Mammary epithelial cell (primary cell): ENCODE measurements at places on chromosomes 6 and 20. TPM values are rescaled to one million over a fixed set of nuclear protein-coding genes. Genes with fewer than 3 reads are reported as not detected.

Gene JPH2
- total RNA-seq: 14.2 TPM

Gene GSTA2
- total RNA-seq: not detected in 2 replicates

DNA sequence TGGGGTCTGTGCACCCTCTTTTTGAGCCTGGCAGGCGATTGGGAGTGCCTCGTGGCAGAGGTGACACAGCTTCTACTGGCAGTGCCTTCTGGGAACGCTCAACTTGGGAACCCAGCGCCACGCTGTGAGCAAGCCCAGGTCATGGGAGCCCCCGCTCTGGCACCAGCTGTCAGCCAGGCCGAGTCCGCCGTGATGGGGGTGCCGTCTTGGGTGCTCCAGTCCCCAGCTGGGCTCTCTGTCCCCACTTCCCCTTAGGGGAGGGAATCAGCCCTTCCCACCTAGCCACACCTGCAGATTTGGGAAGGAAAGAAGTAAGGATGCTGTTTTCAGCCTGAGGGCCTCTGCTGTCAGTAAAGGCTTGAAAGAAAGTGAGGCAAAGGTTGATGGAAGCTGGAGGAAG is 31.0 kb upstream of the NTSR1 start:
- no peak for DNase-seq

- DNase-seq: no peak
Observed at GRCh38 chr6:22550971-22551670, 18.2 kb upstream of the HDGFL1 start.

GRCh38 chr20:3342766-3343165 is 64.7 kb downstream of the DNAAF9 start:
- no peak for DNase-seq

- DNase-seq: no peak
Observed at GRCh38 chr6:168121303-168121665, 42.3 kb upstream of the FRMD1 start.

Gene TMEM151B
- not detected in 2 replicates for total RNA-seq

- DNase-seq: peak; percentile 66
Observed at GRCh38 chr6:63844287-63844686, 208.7 kb downstream of the PHF3 start.

DNA sequence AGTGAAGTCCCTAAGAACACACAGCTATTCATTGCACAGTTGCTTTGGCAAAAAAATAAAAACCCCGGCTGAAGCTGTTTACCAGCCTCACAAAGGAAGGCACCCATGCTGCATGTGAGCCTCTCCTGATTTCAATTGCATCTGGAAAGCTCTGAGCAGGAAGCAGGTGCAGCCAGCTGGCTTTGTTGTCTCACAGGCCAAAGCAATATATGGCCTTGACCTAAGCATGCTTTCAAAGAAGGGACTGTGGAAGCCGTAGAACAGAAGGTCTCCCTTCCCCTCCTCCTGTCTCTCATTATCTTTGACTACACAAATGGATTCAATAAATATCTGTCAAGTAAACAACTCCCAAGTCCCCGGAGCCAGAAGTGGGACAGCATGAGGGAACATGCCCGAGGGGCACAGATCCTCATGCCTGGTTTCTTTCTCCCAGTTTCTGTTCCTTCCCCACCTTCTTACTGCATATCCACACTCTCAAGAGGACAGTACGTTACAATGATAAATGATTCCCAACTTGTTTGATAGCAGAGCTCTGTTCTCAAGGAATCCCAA is 57.2 kb upstream of the PCSK2 start:
- no peak for DNase-seq

- no peak for DNase-seq
Observed at GRCh38 chr6:13038741-13039190, 289.6 kb downstream of the TBC1D7 start.

GRCh38 chr6:111780393-111780792 is 92.9 kb downstream of the FYN start:
- no peak for DNase-seq

- DNase-seq: no peak
Observed at GRCh38 chr6:160790028-160790792, 88.2 kb downstream of the PLG start.

GRCh38 chr6:85544776-85545175 is 48.9 kb downstream of the SNX14 start:
- DNase-seq: no peak

DNA sequence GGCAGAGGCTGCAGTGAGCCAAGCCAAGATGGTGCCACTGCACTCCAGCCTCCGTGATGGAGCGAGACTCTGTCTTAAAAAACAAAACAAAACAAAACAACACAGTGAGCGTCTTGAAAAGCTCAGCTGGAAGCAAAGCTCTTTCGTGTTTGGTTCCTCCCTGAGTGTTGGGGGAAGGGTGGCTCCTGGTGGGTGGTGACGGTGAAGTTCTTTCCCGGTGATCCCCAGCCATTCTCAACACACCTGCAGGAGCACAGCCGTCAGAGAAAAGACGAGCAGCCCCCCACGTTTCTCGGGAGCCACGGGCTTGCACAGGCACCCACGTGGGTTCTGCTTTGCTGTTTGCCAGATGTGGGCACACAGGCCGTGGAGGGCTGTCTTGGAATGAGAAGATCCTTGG is 3.2 kb downstream of the BHLHE23 start:
- DNase-seq: no peak

Gene C20orf141
- total RNA-seq: not detected in 2 replicates

GRCh38 chr6:3612341-3613041 is 139.0 kb downstream of the PXDC1 start:
- peak; percentile 95 for DNase-seq

GRCh38 chr6:169162752-169163407 is 90.8 kb downstream of the THBS2 start:
- DNase-seq: peak; percentile 95

Gene MYBL2
- total RNA-seq: 1.8 TPM

DNA sequence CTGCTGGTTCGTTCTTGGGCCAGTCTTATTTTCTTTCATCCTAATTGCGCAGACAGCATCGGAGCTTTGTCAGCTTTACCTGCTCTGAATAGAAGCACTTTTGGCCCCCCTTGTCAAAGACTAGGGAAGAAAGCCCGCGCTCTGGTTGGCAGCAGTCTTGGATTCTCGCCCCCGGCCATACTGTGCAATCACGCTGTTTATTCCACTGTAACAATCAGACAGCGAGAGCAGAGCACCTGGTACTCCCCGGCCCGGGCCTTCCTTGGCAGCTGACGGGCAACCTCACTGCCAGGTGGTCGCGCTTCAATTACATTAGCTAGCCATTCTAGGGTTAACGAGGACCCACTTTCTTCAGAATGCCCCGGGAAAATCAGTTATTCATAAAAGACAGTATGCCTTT is 72.6 kb downstream of the INSM1 start:
- no peak for DNase-seq

Gene TXNDC5
- 170 TPM for total RNA-seq

- no peak for DNase-seq
Observed at GRCh38 chr6:106227612-106228507, 97.7 kb downstream of the ATG5 start.

- DNase-seq: no peak
Observed at GRCh38 chr6:37731371-37731770, 33.7 kb upstream of the MDGA1 start.

Gene MLIP
- total RNA-seq: not detected in 2 replicates

Gene CNBD2
- 2.4 and 2.9 TPM in 2 replicates for total RNA-seq

DNA sequence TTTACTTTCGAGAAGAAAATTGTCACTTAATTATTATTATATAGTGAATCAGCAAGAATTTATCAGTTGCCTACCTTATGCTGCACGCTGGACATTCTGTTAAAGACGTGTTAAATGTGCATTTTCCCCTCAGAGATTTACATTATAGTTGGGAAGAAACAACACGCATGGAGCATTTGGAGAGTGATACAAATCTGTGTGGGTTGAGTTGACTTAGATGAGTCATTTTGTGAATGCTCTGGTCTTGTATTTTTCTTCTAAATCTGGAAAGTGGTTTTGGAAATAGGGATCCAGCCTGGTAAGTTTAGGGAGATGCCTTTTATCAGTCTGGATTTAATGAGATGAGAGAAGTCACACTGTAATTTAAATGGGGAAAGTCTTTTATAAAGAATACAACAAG is 24.0 kb upstream of the SMIM26 start:
- DNase-seq: no peak

DNA sequence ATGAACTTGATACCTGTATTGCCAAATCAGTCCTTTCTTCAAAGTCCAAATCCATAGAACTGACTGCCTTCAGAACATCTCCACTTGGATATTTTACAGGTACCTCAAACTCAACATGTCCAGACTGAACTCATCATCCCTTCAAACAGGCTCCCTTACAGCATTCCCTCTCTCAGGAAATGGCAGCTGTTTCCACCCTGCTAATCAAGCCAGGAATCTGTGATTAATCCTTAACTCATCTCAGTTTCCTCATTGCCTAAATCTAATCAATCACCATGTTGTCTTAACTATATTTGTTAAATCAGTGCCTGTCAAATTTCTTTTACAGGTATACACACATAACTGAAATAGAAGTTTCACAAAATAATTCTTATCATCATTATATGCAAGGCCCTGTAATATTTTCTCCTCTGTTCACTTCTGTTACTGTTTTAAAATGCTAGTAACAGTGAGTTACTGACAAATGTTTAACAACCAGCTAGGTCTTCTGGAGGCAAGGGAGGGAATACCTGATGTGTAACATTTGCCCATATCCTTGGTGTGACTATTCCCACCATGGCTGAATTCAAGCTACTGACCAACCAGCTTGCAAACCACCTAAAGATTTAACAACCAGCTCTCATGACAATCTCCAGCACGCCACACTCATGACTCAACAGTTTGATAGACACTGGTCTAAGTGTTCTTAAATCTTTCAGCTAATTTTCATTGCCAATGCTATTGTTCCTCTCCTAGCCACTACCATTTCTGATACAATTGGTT is 124.9 kb downstream of the ADAT2 start:
- DNase-seq: peak; percentile 92

Gene RALGAPB
- total RNA-seq: 54.7 TPM

- no peak for DNase-seq
Observed at GRCh38 chr20:409697-410559, 1.8 kb downstream of the RBCK1 start.

- DNase-seq: no peak
Observed at GRCh38 chr6:119442776-119443184, 93.2 kb upstream of the MAN1A1 start.

DNA sequence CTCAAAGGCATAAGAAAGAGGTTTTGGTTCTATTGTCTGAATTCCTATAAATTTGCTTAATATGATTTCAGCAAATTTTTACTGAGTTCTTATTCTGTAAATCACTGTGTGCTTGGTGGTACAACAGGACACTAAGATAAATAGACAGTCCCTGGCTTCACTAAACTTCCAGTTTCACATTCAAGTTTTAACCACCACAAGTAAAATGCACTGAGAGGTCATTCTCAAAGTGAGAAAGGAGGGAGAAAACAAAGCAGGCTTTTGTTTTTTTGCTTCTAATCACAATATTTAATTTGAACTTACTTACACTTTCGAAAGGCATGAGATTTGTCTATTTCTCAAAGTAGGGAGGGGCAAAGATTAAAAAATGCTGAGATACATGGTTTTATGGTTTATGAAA is 445.7 kb downstream of the CDC5L start:
- no peak for DNase-seq

DNA sequence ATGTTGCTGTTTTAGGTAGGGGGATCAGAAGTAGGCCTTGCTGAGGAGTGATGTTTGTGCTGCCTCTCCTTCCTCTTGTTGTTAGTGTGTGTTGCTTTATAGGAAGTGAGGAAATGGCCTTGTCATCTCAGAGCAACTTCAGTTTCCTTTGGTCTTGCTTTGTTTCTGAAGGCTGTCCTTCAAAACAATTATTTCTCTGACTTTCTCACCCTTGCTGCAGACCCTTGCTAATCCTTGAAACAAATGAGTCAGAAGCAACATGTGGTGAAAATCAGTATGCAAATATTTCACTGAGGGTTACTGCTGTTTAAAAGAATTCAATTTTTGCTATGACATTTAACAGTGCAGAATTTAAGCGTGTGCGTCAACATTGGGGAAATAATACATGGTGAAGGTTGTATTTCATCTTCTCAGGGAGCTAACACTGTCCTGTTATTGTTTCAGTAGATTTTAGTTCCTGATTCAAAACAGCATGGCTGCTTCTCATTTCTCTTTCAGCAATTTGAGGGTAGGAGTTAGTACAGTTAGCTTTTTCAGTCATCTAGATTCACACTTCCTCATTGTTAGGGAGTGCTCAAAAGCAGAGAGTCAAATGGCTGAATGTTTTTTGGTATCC is 13.8 kb downstream of the RNF144B start:
- DNase-seq: no peak

GRCh38 chr20:51500311-51500710 is 42.2 kb downstream of the NFATC2 start:
- DNase-seq: peak; percentile 85

Gene ATAT1
- 6.9 and 7.8 TPM in 2 replicates for total RNA-seq

Gene BPIFB6
- not detected for total RNA-seq

GRCh38 chr6:1600063-1600763 is 9.5 kb upstream of the FOXC1 start:
- DNase-seq: no peak
